ENCODE measurements at places on chromosomes 2 and 18. TPM values are rescaled to one million over a fixed set of nuclear protein-coding genes. Genes with fewer than 3 reads are reported as not detected.

BMP10 gene
- polyA plus RNA-seq: not detected

GDF7 gene
- 0.62 TPM for polyA plus RNA-seq

VSNL1 gene
- polyA plus RNA-seq: 64.1 TPM

STAT4 gene
- polyA plus RNA-seq: 5.1 TPM

GTF2A1L gene
- polyA plus RNA-seq: 0.51 TPM

ALPI gene
- polyA plus RNA-seq: not detected

SPP2 gene
- not detected for polyA plus RNA-seq

B3GNT7 gene
- polyA plus RNA-seq: 0.06 TPM

FOXI3 gene
- polyA plus RNA-seq: not detected

CLEC4F gene
- not detected for polyA plus RNA-seq

SH3RF3 gene
- polyA plus RNA-seq: 0.52 TPM

CXCR2 gene
- not detected for polyA plus RNA-seq

SLC9A2 gene
- 0.09 TPM for polyA plus RNA-seq

DSG1 gene
- not detected for polyA plus RNA-seq

CAPN10 gene
- polyA plus RNA-seq: 120 TPM

OTOS gene
- not detected for polyA plus RNA-seq

KRTCAP3 gene
- 4.0 TPM for polyA plus RNA-seq

PCARE gene
- polyA plus RNA-seq: not detected

GALNT3 gene
- 7.4 TPM for polyA plus RNA-seq

CCDC74A gene
- 34.4 TPM for polyA plus RNA-seq

CAPN14 gene
- polyA plus RNA-seq: 3.0 TPM

DSC3 gene
- 0.10 TPM for polyA plus RNA-seq

TRAF3IP1 gene
- 11.9 TPM for polyA plus RNA-seq

NAT8 gene
- not detected for polyA plus RNA-seq

TMEM169 gene
- polyA plus RNA-seq: 28.8 TPM

DAW1 gene
- polyA plus RNA-seq: 1.5 TPM

SATB2 gene
- polyA plus RNA-seq: not detected

SERPINB12 gene
- polyA plus RNA-seq: not detected

CTLA4 gene
- polyA plus RNA-seq: not detected

VWA3B gene
- polyA plus RNA-seq: not detected

CASP8 gene
- 0.72 TPM for polyA plus RNA-seq

NLRC4 gene
- not detected for polyA plus RNA-seq

ANTXR1 gene
- 5.2 TPM for polyA plus RNA-seq

EHD3 gene
- polyA plus RNA-seq: 3.5 TPM

SKA1 gene
- 0.97 TPM for polyA plus RNA-seq

DNAH7 gene
- polyA plus RNA-seq: 0.67 TPM

VAMP8 gene
- polyA plus RNA-seq: not detected

MDH1B gene
- 17.8 TPM for polyA plus RNA-seq

SMARCAL1 gene
- 14.7 TPM for polyA plus RNA-seq

ZNF521 gene
- 101 TPM for polyA plus RNA-seq

ABCG5 gene
- polyA plus RNA-seq: 0.38 TPM

WDPCP gene
- polyA plus RNA-seq: 5.8 TPM

All from neural cell (in vitro differentiated cells).